ENCODE measurements at places on chromosomes 5 and 9.

DNA sequence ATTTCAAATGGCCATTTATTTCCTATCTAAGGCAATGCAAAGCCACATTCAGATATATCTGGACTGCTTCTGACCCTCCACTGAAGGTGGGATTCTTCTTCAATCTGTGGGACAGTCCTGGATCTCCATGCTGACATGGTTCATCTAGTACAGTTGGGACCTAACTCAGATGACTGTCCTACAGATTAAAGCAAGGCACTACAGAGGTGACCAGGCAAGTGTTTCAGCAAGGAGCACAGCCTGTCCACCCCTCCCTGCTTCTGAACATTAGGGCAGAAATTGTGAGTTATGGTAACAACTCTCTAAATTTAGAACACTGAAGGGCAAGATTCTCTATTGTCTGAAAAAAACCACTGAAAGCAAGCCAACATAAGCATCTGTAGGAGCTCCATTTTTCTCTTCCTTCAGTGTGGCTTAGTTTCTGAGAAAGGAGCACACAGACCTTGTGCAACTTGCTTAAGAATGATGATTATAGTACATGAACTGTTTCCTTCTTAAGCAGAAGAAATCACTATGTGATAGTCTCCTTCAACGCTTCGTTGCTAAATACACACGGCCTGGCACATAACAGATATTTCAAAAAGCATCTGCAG is 62.9 kb upstream of the BARX1 start:
- DNase-seq: no peak

DNA sequence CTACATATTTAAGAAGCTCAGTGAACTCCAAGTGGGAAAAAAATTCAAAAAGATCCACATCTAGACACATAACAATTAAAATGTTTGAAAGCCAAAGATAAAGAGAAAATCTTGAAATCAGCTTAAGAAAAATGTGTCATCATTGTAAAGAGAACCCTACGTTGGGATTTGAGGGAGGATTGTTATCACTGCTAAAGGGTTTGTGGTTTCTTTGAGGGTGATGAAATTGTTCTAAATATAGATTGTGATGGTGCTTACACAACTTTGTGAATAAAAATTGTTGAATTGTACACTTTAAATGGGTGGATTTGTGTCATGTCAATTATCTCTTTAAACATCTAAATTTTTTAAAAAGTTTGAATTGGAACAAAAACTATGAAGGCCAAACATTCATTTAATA is 92.2 kb upstream of the ADAMTS19 start:
- no peak for DNase-seq

DNA sequence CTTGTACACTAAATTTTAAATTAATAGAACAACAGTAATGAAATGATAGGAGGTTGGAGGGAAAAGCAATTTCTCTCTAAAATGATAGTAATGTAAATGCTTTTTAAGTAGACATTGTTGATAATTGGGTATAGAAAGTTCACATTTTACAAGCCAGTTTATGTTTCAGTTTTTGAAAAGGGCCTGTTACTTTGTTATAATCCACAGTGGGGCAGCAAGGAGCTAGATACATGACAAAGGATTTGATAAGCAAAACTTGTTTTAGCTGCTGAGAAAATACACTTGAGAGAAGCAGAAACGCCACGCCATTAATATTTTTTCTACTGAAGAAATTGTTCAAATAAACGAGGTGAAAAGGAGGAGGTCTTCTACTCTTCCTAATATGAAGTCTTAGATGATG is 30.2 kb downstream of the SREK1 start:
- no peak for DNase-seq

DNA sequence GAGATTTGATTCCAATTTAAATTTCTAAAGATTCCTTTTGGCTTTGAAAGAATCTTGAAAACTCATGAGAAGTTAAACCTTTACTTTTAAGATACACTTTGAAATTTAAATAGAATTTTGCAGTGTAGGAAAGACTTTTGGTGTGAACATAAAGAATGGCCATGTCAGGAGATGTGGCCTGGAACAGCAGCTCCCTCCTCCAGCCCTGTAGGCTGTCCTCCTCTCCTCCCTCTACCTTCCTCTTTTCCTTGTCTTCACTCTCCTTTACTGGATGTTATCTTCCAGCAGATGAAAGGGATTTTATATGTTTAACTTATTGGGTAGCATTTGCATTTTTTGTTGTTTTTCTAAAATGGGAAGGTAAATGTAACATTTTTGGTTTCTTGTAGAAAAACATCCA is 18.9 kb downstream of the ASPN start:
- DNase-seq: no peak

GRCh38 chr9:137670391-137671195 is 51.8 kb downstream of the EHMT1 start:
- DNase-seq: no peak

DNA sequence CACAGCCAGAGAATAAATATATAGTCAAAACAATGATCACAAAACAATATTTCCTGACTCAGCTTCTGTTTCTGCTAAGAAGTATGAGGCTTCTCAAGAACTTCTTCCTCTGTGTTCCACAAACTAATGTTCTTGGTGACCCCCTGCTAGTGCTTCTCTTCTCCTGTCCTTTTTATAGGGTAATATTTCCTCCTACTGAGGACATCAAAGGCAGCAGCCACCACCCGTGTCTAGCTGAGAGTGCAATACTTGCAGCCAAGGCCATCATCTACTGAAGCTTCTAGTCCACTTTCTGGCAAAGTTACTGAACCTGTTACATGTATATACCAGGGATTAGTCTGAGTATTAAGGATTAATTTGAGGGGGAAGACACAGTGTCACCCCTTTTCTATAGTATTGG is 83.7 kb upstream of the SLC12A2 start:
- no peak for DNase-seq

- DNase-seq: no peak
Observed at GRCh38 chr9:126146254-126147145, 180.1 kb upstream of the MVB12B start.

DNA sequence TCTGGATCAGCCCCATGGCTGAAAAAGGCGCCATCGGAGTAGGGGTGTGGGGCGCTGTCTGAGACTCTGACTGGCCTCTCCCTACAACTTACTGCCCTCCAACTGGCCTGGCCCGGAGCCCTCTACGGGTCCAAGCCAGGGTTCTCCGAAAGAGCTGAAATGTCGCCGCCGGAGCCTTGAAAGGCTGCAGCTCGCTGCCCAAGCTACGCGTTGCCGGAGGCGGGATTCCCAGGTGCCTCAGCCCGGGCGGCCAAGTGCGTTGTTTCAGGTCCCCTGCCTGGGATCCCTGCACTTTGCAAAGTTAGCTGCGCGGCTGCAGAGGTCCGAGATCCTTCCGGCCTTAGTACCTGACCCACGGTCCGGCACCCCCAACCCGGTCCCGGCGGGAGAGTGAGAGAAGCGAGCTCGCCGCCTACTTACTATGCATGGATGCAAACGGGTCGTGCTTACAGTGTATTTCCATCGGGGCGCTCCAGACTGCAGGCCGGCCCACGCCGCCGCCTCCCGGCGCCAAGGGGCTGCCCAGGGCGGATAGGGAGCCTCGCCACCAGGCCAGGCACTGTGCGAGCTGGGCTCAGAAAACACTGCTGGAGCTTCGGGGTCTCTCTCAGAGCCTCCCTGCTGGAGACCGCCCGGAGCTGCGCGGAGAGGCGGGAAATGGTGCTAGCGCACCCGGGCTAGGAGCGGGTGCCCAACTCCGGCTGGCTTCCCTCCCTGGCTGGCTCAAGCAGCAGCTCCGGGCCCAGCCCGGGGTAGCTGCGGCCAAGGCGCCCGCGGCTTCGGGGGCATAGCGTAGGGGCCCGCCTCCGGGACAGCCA is 7.7 kb downstream of the PAX5 start:
- no peak for DNase-seq

DNA sequence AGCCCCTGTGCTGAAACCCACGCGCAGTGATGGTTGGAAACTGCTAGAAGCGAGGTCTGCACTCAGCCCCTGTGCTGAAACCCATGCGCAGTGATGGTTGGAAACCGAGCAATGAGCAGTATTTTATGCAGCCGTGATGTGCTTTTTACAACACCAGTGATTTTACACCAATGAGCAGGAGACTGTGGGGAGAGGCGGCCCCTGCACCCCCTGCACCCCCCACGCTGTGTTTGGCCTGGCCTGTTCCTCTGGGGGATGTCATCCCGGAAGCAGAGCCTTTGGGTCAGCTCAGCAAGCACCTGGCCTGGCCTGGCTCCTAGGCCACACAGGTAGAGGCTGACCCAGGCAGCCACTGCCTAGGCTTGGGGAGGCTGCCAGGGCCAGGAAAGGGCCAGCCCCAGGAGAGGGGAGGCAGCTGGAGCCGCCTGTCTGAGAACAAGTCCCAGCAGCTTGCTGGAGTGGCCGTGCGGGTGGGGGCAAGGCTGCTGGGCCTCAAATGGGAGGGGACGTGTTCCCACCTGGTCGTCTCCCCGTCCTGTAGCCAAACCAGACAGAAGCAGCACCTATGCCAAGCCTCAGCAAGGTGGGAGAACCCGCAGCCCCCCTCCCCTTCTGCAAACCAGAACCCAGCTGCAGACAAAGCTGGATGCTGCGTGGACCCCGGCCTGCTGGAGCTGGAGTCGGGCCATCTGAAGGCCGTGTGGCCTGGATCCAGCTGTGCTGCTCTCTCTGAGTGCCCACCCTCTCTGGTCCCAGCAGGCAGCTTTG is 46.8 kb downstream of the DBH start:
- no peak for DNase-seq

DNA sequence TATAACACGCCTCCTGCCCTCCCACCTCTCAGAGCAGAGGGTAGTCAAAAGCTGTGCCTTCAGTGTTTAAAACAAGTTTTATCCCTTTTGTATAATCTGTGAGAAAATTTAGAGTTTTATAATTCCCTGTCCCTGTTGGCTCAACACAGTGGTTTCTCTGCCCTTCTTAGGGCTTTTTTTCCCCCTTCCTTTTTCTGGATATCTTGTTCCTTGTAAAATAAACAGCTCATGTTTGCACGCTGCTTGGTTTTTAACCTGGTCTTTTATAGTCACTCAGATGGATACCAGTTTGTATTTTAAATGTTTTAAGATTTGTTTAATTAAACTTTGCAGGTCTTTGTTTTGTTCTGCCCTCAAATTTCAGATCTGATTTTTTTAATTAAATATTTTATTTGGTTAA is 26.7 kb downstream of the OCLN start:
- DNase-seq: no peak

DNA sequence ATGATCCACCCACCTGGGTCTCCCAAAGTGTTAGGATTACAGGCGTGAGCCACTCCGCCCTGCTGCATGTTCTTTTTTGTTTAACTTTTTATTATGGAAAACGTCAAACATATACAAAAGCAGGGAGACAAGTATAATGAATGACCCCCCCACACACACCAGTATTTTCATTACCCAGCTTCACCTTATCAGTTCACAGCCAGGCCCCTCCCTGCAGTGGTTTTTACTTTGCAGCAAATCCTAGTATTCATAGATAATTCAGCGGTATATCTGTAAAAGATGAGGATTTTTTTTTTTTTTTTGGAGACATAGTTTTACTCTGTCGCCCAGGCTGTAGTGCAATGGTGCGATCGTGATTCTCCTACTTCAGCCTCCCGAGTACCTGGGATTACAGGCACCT is 2.3 kb downstream of the POMT1 start:
- no peak for DNase-seq

- DNase-seq: no peak
Observed at GRCh38 chr5:156411-157072, 34.8 kb upstream of the LRRC14B start.

- DNase-seq: no peak
Observed at GRCh38 chr5:52844885-52845284, 57.2 kb downstream of the ITGA1 start.

DNA sequence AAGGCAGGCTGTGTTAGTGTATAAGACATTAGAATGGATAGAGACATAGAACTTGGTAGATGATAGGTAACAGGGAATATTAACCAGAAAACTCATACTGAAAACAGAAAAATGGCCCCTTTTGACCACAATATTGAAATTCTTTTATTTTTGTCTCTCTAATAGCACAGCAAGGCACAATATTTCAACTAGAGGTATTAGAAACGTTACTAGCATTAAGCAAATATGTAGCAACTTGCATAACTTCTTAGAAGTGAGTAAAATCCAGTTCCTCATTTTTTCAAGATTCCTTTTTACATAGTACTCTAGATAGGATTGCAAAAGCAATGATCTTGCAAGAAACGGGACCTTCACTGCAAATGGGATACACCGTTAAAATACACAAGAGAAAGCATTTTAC is 102.7 kb upstream of the VCAN start:
- DNase-seq: no peak

DNA sequence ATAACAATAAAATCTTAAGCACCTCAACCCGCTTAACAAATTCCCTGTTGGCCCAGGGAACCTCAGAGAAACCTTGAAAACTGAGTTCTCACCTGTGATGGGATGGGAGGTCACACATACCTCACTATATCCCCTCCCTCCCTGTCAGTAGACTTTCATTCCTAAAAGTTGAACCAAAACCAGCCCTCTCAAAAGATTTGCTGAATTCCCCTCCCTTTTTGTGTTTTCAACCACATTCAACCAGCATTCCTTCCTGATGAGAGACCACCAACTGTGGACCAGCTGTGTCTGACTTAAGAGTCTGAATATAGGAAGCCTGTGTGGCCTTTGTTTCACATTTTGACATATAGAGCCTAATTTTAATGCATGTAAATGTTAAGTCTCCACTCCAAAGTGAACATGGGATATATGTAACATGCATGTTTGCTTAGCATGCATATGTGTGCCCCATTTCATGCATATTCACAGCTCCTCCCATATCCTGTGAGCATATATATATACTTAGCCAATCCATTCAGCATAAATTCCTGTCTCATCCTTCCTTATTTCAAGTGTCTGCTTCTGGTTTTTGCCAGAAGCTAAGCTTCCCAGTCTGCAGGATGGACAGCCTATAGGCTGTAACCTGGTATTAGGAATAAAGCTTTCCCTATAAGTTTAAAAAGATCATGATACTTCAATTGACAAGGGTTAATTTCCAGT is 604.6 kb downstream of the PTPRD start:
- no peak for DNase-seq

DNA sequence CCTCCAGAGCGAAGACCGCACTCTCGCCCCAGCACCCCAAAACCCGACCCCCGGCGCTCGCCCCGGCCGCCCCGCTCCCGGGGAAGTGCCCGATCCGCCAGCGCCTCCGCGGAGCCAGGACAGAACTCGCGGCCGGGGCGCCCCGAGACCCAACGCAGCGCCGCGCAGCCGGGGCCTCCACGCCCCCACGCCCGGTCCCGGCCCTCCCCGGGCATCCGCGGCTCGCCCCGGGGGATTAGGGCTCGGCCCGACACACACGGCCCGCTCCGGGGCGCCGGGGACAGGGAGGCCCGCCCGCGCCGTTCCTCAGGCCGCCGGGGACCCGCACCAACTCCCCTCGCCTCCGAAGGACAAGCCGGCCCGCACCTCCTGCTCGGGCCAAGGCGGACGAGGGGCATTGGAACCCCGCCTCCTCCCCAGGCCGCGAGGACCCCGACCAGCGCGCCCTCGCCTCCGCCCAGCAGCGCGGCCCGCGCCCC is 544 bp downstream of the FNBP1 start:
- DNase-seq: no peak

DNA sequence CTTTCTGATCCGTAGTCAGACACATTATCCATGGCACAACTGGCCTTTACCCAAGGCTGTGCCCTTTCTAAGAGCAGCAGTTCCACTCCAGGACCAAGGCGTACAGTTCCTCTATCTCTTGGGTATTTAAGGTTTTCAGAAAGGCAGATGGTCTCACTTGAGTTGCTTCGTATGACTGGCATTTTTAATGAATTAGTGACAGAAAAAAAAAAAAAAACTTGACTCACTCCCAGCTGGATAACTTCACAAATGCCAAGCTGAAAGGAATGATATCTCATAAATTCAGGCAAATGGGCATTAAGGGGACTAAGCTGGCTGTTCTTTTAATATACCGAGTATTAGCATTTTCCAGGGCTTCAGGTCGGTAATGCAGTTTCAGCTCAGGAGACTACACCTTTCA is 60.7 kb downstream of the SLC24A2 start:
- no peak for DNase-seq

Measured in stimulated activated CD8-positive, alpha-beta memory T cell treated with anti-CD3 and anti-CD28 coated beads, Interleukin-4, amount 100 ng/mL, for 4 hours (primary cell).